ENCODE measurements at places on chromosomes 11 and 22.
A peak's percentile ranks its signal among the peaks of the same experiment; 100 is the strongest.

GRCh38 chr11:68373189-68373814 is 60.9 kb downstream of the LRP5 start:
- no peak for DNase-seq

DNA sequence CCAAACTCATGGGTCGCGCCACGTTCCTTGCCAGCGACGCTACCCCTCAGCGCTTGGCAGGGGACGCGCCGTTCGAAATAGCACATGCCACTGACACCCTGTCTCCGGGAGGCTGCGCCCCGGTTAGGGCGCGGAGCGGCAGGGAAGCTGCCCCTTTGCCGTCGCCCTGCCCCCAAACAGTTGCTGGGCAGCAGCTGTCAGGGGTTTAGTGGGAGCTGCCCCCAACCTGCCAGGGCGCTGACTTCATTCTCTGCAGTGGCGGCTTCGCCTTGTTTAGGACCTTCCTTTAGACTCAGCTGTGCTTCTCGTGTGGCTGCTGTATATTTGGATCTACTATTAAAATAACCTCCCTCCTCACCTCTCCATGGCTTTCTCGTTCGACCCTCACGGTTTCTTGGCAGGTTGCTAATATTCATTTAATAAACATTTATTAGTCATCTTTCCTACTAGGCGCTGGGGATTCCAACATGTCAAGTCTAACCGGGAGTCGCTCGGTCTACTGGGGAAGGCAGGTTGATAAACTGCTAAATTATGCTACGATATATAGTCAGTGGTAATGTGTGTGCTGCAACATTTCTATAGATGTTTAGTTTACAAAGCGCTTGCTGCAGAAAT is 782 bp downstream of the TMEM109 start:
- no peak for DNase-seq

DNA sequence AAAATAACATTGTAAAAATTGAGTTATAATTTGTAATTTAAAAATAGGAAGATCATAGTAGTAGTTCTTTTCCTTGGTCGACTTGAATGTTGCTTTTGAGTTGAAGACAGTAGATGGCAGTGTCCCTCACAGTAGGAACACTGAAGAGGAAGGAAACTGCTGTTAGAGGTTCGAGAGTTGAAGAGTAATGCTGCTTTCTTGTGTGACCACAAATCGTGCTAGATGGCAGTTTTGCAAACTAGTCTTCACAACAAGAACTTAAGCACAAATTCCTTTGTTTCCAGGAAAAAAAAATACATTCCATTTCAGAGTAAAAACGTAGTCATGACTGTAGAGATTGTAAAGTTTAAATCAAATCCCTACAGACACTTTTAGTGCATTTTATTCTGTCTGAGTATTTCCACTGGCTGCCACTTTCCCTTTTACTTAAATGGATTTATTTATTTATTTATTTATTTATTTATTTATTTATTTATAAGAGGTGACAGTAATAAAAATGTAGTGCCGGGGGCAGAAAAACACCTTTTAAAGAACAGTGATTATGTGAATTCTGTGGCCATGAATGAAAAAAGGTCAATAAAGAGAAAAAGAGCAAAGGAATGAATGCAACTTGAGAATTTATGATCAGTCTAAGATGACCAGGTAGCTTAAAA is 54.6 kb downstream of the SPECC1L start:
- DNase-seq, result peak; percentile 18

GRCh38 chr11:69212798-69213110 is 57.0 kb downstream of the SMIM38 start:
- no peak for DNase-seq

DNA sequence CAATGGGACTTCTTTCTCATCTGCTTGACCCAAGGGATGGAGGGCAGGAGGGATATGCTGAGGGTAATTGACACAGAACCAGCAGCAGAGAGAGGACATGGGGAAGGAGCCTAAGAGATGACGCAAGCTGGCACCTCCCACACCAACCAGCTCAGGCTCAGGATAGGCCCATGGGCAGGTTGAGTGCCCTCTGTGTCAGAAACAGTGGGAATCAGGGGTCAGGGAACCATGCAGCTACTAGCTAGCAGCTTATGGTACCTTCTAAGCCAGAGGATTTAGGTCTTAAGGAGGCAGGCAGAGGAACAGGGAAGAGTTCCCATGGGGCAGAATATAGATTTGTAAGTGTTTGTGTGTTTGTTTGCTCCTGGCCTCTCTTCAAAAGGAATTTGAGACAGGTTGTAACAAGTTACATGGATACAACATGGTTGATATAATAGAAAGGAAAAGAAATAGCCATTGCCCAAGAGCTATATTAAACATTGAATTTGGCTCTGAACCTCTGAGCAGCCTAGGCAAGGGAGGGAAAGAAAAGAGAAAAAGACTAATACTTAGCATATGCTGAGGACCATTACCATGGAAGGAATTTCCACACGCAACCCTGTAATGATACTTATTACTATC is 39.9 kb upstream of the NAV2 start:
- DNase-seq, result no peak

Measured in activated T-helper 2 cell treated with anti-CD3 and anti-CD28 coated beads, Interferon-gamma antibody, Interleukin-2, Interleukin-4, amounts not matched to agents 10 μg/mL and 5 μg/mL and 100 μg/mL, durations not matched to agents 14 hours and 24 hours and 36 hours (primary cell).